ENCODE measurements at places on chromosomes 3 and 15. TPM values are rescaled to one million over a fixed set of nuclear protein-coding genes. Genes with fewer than 3 reads are reported as not detected.

CCK gene
- total RNA-seq = not detected

ZBED2 gene
- total RNA-seq = not detected

C3orf52 gene
- 1.8 TPM for total RNA-seq

PIF1 gene
- 0.73 TPM for total RNA-seq

CORO2B gene
- total RNA-seq = 8.5 TPM

CSTA gene
- 2.5 TPM for total RNA-seq

PLSCR5 gene
- total RNA-seq = not detected

ACTRT3 gene
- total RNA-seq = 0.84 TPM

PRR20G gene
- not detected for total RNA-seq

FETUB gene
- not detected for total RNA-seq

PLSCR2 gene
- total RNA-seq = not detected

PROS1 gene
- total RNA-seq = 23.1 TPM

MPI gene
- total RNA-seq = 60.8 TPM

HAUS2 gene
- total RNA-seq = 11.7 TPM

DNA sequence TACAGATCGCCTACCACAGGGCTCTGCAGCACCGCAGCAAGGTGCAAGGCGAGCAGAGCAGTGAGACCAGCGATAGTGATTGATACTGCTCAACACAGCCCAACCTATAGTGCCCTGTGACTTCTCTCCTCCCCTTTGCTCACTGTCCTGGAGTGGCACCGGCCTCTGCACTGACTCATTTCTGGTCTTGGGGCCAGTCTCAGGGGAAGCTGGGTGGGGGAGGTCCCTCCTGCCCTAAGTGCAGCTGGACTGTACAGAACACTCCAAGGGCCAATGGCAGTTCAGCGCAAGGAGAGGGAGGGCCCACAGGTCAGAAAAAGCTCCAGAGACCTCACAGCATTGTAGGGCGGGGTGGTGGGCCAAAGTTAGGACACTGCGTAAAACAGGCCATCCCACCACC, 2.5 kb upstream of the OGG1 start:
- DNase-seq = no peak

GRCh38 chr15:72230197-72231065, 559 bp downstream of the PKM start:
- peak; percentile 96 for DNase-seq

- no peak for DNase-seq
These were observed 35.8 kb downstream of the GJD2 start for GRCh38 chr15:34718681-34719665.

- DNase-seq = no peak
These were observed 201.1 kb downstream of the UBE2E2 start for GRCh38 chr3:23404246-23404645.

- no peak for DNase-seq
These were observed 188.7 kb upstream of the EIF1B start for GRCh38 chr3:40120806-40121205.

- no peak for DNase-seq
These were observed 84.3 kb downstream of the HERC1 start for GRCh38 chr15:63749330-63749942.

- DNase-seq = no peak
These were observed 114.2 kb downstream of the CNTN3 start for GRCh38 chr3:74500257-74500656.

- DNase-seq = no peak
These were observed 682.5 kb downstream of the GRM7 start for GRCh38 chr3:7543294-7543880.

GRCh38 chr3:108221393-108221792, 831 bp downstream of the IFT57 start:
- no peak for DNase-seq

DNA sequence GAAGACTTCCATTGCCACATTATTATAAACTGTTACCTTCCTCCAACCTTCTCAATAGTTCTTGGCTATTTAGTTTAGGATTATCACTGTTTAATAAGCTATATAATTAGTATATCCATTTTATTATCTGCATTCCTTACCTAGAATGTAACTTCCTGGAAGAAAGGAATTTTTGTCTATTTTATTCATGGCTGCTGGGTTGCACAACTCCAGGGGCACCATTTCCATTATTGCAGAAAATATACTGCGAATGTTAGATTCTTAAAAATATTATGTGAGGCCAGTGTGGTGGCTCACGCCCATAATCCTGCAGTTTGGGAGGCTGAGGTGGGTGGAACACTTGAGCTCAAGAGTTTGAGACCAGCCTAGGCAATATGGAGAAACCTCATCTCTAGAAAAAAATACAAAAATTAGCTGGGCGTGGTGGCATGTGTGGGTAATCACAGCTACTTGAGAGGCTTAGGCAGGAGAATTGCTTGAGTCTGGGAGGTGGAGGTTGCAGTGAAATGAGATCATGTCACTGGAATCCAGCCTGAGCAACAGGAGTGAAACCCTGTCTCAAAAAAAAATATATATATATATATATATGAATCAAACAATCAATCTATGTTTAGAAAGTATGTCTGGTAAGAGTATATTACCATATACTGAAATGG, 19.9 kb downstream of the CLDN1 start:
- DNase-seq = no peak

- DNase-seq = no peak
These were observed 908 bp upstream of the RARB start for GRCh38 chr3:25427155-25427554.

DNA sequence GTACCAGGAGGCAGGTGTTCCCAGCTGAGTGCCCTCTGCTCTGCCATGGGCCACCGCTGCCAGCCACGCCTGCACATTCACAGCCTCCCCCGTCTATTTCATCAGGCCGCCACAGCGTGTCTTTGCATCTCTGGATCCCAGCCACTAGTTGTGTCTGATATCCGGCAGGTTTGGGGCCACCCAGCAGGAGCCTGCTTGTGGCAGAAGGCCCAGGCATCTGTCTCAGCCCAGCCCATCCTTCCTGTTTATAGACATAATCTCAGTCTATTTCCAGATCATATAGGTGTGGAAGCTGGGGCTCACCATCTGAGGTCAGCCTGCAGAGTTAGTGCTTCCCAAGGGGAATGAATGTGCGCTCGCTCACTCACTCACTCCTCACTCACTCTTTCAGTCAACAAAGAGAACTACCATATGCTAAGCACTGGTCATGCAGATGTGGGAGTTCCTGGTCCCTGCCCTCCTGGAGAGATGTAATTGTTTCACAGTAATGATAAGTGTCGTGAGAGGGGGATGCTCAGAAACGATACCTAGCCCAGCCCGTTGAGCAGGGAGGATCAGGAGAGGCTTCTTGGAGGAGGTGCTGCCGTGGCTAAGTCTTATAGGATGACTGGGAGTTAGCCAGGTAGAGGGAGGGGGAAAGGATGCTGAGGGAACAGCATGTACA, 60.6 kb downstream of the FGD5 start:
- no peak for DNase-seq

DNA sequence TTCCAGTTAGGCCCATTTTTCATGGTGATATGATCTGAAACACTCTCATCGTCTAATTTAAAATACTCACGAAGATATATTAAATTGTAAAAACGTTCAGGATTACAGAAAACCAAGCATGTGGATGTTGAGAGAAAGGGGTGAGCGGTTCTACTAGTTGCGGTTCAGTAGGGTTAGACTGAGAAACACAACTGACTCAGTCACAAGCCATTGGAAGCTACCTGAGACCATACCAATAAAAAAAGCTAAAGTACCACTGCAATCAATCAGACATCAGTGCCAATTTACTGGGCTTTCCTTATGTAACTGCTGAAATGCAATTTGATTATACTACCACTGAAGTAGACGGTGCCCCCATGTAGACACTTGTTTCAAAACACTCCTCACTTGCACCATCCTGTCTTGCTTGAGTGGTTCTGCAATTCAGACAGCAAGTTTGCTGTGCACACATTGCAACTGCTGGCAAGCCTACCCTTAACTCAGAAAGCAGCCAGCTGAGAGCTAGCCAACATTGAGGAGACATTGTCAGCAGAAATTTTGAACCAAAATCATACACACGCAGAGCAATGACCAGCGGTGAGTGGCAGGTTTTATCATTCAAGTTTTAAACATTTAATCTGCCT, 368.7 kb upstream of the ARHGEF26 start:
- DNase-seq = no peak

DNA sequence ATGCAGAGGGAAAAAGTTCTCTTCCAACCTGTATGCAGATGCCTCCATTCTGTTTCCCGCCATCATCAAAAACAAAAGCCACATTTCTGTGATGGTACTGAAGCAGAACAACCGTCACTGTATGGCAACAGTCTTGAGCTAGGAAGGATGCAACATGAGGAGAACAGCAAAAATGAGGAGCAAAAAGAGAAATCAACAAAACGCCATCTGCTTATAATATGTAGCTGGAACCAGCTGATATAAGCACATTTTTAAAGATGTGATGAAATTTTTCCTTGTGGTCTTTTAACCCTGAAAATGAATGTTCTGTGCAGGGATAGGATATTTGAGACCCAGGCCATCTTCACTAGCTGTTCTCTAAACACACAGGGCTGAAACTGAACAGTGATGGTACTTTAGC, 287.0 kb downstream of the ZIC4 start:
- DNase-seq = no peak

DNA sequence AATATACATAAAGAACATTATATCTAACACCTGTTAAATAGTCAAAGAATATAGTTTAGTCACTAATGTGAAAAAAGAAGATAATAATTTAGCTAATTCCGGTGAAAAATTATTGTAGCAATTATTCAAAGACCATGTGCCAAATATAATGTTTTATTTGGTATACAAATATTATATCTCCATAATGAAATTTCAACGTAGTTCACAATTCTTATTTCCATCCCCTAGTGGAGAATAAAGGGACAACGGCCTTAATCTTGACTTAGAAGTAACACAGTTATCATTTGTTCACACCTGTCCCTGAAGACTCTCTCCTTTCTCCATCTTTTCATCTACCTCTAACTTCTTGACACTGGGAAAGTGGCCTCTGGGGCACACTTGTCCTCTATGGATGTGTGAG, 213.4 kb downstream of the ERC2 start:
- DNase-seq = no peak

- DNase-seq = no peak
These were observed 29.7 kb downstream of the DENND4A start for GRCh38 chr15:65762399-65762798.

- DNase-seq = no peak
These were observed 67.5 kb upstream of the CACNA1D start for GRCh38 chr3:53426918-53427317.

- no peak for DNase-seq
These were observed 33.6 kb downstream of the PLSCR4 start for GRCh38 chr3:146217324-146217723.

DNA sequence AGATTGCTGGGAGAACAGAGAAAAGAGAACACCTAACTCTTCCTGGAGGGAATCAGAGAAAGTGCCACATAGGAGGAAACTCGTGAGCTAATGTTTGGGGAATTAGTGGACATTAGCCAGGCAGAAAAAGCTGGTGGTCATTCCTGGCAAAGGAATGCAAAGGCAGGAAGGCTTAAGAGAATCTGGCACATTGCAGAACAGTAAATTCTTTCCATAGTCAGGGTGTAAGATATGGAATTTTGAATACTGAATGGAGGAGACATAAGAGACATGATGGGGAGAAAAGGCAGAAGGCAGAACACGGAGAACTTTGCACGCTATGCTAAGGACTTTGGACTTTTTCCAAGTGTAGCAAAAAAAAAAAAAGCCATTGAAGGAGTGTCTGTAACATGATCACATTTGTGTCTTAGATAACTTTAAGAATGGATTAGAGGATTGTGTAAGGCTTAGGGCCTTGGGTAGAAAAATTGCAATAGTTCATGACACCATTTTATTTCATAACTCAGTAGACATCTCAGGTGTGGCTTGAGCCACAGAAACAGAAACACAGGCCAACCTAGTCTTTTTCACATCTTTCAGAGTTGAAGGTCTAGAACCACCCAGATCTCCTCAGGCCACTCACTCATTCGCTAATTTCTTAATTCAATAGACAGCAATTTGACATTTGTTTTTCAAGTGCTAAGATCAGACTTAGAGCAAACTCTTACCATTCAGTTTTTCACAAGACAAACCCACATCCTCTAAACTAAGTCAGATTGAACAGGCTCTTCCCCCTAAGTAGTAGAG, 31.2 kb upstream of the CCDC80 start:
- no peak for DNase-seq

DNA sequence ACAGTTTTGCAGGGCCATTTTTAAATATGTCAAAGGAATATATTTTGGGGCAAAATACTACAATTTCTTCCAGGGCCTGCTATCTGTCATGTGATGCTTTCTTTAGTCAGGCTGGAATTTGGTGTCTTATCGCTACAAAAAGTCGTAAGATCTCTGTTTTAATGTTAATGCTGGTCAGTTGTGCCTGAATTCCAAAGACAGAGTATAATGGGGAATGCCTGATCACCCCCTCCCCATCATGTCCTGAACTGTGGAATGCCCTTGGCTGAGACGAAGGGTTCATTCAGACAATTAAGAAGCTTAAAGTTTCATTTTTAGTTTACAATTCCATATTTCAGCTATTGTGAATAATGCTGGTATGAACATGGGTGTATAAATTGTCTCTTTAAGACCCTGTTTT, 203.0 kb downstream of the TBC1D5 start:
- no peak for DNase-seq

DNA sequence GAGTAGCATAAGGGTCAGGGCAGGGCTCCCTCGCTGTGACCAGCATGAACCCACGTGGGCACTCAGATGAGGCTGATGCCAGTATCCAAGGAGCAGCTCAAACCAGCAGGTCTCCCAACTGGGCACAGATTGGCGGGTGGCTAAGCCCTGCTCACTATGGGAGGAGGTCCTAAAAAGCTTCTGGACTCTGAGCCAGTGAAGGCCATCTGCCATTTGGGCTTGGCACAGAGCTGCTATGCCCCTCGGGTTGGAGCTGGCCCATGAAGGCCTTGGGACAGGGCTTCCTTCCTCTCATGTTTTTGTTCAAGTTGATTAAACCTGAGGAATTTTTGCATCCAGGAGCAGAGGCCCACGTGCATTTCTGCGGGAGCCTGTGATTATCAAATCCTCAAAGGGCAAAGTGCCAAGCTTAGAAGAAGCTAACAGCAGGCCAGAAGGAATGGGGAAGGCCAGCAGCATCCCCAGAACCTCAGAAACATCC, 4.3 kb upstream of the STRA6 start:
- peak; percentile 0 for DNase-seq

Data from Right ventricle myocardium inferior (tissue), 1 donor.